CD4-positive, alpha-beta T cell (primary cell): ENCODE measurements at places on chromosomes 7 and 10.

GRCh38 chr10:88342733-88343310 is 240.3 kb downstream of the RNLS start:
- no peak for DNase-seq
- no peaks in the 10 kb centered on the region for H3K27me3 ChIP-seq
- no peak overlapping the region for H3K4me3 ChIP-seq

DNA sequence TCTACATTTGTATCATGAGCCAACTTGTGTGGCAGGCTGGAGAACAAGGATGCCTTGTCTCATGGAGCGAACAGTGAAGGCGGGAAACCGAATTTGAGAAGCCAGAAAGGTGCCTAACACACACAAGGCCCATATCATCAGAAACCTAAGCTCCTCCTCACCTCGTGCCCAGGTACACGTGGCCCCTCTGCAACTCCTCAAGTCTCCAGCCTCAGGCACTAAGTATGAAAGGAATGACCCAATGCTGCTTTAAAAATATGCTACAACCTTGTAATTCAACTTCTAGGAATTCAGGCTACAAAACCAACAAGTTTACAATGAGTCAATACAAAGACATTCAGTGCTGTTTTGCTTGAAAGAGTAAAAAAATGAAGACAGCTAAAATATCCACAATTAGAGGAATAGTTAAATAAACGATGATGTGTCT is 95.7 kb downstream of the CDK6 start:
- no peak for DNase-seq
- no peaks in the 10 kb centered on the region for H3K27me3 ChIP-seq
- no peak overlapping the region for H3K27ac ChIP-seq
- H3K4me3 ChIP-seq, result no peak overlapping the region
- H3K36me3 ChIP-seq, result no peaks in the 10 kb centered on the region

- no peaks in the 10 kb centered on the region for H3K27me3 ChIP-seq
- no peak overlapping the region for H3K4me3 ChIP-seq
- H3K4me1 ChIP-seq, result no peaks in the 10 kb centered on the region
- H3K36me3 ChIP-seq, result no peaks in the 10 kb centered on the region
- no peak for DNase-seq
These were observed 222.4 kb downstream of the ADAM12 start for GRCh38 chr10:126165874-126166273.

DNA sequence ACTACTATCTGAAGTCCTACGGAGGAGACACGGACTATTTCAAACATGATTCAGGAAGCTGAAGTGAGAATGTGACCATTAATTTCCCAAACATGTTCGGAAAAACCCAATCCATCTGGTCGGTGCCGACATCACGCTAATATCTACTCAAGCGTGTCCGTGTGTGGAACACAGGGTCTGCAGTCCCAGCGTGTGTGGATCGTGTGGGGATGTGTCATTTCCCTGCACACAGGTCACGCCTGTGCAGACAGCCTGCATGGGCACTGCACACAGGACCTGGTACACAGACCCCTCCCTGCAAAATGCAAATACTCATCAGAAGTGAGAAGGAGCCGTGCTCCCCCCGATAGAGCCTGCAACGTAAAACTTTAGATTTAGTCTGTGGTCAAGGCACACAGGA is 57.8 kb downstream of the CARD11 start:
- H3K27me3 ChIP-seq, result no peaks in the 10 kb centered on the region
- peaks cover 53% of the 10 kb centered on the region for H3K4me1 ChIP-seq
- DNase-seq, result no peak
- no peak overlapping the region for H3K4me3 ChIP-seq
- H3K36me3 ChIP-seq, result peaks cover 27% of the 10 kb centered on the region
- H3K27ac ChIP-seq, result no peak overlapping the region

GRCh38 chr10:78819361-78820006 is 249.3 kb upstream of the ZMIZ1 start:
- DNase-seq, result no peak
- H3K4me1 ChIP-seq, result no peaks in the 10 kb centered on the region
- H3K27me3 ChIP-seq, result no peaks in the 10 kb centered on the region
- no peak overlapping the region for H3K4me3 ChIP-seq
- H3K36me3 ChIP-seq, result no peaks in the 10 kb centered on the region
- no peak overlapping the region for H3K27ac ChIP-seq
